ENCODE measurements at places on chromosomes 6 and 20. TPM values are rescaled to one million over a fixed set of nuclear protein-coding genes. Genes with fewer than 3 reads are reported as not detected.

Gene GINS1
- 20.9 TPM for polyA plus RNA-seq

Gene LY6G6D
- not detected for polyA plus RNA-seq

Gene BMP7
- polyA plus RNA-seq = 83.5 TPM

Gene CRIP3
- 3.9 TPM for polyA plus RNA-seq

Gene TGM2
- polyA plus RNA-seq = 41.8 TPM

GRCh38 chr20:43460172-43460829 is 2.6 kb downstream of the SRSF6 start:
- no peak for DNase-seq

DNA sequence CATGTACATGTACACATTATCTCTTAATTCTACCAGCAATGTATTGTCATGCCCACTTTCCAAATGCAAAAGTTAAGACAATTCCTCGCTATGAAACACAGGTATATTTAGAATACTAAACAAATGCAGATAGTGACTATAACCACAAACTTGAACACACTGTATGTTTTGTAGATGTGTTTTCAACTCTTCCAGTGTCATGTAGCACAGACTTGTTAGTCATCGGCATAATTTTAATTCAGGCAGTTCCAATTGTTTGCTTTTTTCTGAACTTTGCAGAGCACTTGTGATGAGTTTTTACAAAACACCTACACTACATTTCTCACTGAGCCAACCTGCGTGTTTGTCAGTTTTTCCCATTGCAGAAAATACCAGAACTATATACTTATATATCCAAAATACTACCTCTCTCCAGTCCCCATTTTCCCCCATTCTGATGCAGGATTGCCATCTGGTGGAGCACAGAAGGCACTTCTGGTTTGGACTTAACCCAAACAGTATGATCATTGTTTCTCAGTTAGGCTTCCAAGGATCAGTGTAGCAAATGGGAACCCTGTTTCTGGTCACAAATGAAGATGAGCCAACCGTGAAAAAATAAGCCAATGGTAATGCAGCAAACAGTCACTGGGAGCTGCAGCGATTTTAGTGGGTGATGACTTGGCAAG is 143.4 kb downstream of the ADGRB3 start:
- DNase-seq = peak; percentile 13

GRCh38 chr6:138107752-138108592 is 753 bp upstream of the PERP start:
- no peak for DNase-seq

GRCh38 chr6:109002051-109002697 is 92.5 kb downstream of the SESN1 start:
- DNase-seq = no peak

DNA sequence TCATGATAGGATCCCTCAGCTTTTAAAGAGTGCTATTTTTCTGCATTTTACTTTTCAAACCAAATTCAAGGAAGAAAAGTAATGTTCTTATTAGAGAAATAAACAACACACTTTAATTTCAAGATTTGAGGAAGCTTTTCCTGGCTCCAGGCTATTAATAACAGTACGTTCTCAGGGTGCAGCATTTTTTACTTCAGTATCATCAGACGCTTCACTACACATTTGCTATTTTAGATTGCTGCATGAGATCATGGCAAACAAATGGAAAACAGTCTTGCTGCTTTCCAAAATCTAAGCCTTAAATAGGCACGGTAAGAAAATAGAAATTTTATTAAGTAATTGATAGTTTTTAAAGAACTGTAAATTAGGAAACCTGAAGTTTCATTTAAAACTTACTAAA is 253.6 kb upstream of the EXOC2 start:
- no peak for DNase-seq

GRCh38 chr6:44086931-44087574 is 40.2 kb downstream of the MRPL14 start:
- no peak for DNase-seq

GRCh38 chr6:130176378-130176777 is 46.4 kb downstream of the SAMD3 start:
- no peak for DNase-seq

- DNase-seq = no peak
Measured at GRCh38 chr6:17429383-17430061, 36.1 kb downstream of the CAP2 start.

DNA sequence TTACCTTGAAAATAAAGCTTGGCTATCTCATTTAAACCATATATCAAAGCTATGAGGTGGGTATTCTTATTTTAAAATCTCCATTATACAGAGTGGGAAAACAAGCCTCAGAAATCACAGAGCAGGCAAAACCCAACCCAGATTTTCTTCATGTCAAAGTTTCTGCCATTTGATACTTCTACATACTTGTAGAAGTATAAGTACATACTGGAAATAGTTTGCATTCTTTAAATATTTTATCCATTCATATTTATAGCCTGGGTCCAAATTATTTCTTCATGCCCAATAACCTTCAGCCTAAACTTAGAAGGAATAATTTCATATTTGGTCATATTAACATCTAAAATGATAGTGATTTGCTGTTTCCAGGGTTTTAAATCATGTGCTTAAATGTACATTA is 61.8 kb downstream of the MLIP start:
- no peak for DNase-seq

DNA sequence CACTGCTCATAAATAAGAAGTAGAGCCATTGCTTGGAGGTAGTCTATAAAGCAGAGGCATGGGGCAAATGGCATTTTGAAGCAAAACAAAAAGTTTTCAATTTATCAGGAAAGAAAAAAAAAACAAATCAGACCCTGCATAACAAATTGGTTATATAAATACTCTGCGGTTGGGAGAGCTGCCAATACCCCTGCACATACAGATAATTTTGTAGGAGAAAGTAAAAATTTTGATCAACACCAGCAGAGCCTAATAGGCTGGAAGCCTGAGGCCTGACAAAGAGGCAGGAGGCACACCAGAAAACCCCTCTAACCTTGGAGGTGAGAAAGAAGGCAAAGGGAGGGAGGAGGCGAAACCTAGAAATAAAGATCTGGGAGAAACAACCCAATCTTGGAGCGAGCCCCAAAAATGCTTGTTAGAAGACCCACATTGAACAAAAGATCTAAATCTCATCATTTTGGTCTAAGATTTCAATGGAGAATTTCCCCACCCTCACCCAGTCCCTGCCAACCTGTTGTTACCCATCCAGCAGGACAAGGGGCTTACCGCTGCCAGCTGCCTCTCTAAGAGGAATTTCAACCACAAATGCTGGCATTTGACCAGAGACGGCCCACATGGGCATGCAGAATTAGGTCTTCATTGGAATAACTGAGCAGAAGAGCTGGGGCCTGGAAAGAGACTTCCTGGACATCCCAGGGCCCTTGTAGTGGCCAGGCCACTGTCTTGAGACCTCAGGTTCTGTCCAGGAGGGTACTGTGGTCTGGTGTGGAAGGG is 28.4 kb downstream of the FOXA2 start:
- DNase-seq = no peak

DNA sequence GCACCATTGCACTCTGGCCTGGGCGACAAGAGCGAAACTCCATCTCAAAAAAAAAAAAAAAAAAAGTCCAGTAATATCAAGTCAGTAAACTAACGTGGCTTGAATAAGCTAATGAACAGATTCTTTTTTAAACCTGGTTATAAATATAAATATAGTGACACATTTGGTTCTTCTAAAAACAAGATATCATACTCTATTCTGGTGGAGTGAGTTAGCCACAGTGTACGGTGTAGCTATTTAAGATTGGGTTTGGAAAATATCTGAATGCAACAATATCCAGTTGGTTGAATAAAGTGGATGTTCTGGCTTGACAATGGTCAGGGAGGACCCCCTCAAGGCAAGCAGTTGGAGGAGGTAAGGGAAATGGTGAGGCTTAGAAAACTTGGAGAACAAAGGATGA is 5.9 kb upstream of the DEK start:
- DNase-seq = no peak

DNA sequence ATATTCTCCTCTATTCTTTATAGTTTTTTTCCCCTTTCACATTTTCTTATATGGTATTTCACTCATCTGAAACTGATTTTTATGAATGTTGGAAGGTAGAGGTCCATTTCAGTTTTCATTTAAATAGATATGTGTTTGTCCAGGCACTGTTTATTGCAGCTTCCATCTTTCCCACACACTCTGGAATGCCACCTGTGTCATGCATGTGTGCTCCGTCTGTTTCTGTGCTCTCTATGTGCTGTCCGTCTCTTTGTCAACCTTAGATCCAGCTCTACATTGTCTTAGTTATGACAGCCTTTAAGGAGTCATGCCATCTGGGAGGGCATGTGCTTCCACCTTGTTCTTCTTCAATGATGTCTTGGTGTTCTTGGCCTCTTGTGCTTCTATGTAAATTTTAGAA is 36.4 kb upstream of the RREB1 start:
- DNase-seq = no peak

DNA sequence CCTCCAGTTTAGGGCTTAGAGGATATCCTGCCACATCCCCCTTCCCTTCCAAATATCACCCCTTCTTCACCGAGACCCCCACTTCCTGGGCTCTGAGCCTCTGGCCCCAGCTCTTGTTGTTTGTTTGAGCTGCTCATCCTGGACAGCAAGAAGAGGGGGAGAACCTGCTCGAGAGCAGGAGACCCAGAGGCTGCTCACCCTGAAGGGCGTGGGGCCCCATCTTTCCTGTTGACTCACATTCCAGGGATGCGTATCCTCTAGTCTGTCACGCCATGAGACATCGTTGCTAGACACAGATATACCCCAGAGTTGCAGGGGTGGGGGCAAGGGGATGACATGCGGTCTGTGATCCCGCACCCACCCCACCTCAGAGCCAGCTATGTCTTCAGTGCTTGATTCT is 5.7 kb upstream of the TNXB start:
- DNase-seq = no peak

DNA sequence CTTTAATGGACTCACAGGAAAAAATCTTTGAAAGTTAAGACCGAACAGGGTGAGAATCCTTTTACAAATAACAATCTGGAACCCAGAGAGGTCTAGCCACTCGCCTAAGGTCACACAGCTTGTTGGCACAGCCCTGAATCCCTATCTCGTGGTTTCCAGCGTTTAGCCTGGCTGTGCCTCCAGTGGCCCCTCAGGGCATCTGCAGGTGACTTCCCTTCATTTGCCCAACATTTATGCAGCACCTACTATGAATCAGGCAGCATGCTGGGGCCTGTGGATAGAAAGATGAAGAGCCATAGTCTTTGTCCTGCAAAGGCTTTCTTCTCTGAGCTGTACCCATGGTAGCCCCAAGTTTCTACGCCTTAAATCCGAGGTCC is 2.6 kb upstream of the NR2E1 start:
- no peak for DNase-seq

DNA sequence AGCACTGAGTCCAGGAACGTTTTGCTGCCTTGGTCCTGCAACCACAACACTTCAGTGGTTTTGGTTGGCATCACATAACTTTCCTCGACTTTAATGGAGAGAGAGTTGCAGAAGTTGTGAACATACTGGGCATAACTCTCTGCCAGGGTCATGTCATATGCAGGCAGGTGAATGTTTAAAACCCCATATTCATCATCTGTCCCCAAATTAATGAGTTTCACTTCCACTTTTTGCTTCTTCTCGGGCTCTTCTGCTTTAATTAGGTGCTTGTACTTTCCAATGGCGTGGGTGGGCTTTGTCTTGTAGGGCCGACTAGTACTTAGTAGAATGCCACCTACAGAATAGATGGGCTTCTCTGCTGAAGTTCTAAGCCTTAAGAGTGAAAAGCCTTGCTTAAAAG is 45.2 kb upstream of the TFAP2A start:
- no peak for DNase-seq

DNA sequence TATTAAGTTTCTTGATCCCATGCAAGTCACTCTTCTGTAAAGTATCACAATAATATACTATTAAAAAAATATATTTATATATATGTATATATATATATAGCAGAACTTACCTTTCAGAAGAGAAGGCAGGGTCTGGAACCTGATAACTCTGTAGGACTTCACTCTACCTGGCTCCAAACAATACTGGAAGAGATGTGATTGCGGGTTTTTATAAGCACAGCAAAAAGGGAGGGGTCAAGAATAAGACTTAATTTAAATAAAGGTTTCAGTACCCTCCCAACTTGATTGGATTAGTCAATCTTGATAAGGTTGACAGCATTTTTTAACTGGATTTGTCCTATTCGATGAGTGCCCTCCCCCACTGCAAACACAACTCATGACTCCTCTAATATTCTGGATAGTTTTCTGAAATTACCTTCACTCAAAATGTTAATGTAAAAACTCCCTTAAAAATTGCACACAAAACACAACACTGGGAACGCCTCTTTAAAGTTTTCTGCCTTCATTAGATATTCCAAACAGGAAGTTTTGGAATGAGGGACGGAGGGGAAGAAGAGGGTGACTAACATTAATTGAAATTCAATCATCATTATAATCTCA is 4.0 kb upstream of the ZNF217 start:
- DNase-seq = no peak
